Activated naive CD4-positive, alpha-beta T cell (primary cell): ENCODE measurements at places on chromosomes 4 and X.

- no peak for DNase-seq
These were observed 131.2 kb downstream of the UNC5C start for GRCh38 chr4:95417531-95417930.

GRCh38 chrX:151516538-151517187, 46.8 kb upstream of the PASD1 start:
- DNase-seq: no peak

DNA sequence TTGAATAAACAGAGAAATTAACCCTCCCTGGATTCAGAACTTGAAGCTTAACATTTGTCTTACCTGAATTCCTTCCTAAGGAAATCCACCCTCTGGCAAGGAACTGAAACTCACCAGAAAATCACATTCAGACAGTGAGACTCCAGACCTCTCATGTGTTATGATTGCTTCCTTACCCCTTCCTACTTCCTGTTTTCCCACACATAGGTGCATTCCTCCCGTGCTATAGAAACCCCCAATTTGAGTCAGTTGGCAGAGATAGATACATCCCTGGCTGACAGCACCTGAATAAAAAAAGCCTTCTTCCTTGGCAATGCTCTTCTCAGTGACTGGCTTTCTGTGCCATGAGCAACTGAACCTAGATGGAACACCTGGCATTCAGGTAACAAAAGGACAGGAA, 157.0 kb upstream of the SMIM31 start:
- no peak for DNase-seq

GRCh38 chr4:108527723-108528122, 92.7 kb upstream of the RPL34 start:
- no peak for DNase-seq

GRCh38 chr4:74316397-74316796, 8.1 kb downstream of the EPGN start:
- DNase-seq: no peak

DNA sequence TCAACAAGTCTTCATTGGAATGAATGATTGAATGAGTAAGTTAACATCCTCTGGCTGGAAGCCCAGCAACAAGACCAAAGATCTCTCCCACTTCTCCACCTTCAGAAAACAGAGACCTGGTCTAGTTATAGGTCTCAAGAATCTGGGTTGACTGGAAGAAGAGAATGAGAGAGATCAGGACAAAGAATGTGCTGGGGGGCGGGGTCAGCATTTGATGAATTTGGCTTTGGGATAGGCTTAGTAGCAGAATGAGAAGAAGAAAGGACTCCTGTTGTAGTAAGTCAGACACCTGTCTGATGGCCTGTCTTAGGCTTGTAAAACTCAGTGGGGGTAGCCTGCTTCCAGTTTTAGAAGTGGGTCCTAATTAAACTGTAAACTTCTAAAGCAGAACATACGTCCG, 51.0 kb downstream of the TRIM2 start:
- no peak for DNase-seq

- no peak for DNase-seq
These were observed 26.3 kb downstream of the FGFBP1 start for GRCh38 chr4:15912236-15912635.

DNA sequence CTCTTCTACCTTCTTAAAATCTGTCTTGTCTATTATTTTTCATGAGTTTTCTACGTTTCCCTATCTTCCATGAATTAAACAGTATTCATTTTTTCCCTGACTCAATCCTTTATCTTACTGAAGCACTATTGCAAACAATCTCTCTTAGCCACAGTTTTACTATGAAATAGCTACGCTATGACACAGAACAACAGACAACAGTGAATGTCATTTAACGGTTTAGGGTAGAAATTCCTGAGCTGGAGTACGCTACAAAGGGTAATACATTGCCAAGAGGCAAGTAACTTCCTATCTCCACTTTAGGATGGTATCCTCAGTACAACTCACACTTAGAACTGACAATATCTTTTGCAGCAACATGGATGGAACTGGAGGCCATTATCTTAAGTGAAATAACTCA, 552.6 kb downstream of the INPP4B start:
- DNase-seq: no peak

DNA sequence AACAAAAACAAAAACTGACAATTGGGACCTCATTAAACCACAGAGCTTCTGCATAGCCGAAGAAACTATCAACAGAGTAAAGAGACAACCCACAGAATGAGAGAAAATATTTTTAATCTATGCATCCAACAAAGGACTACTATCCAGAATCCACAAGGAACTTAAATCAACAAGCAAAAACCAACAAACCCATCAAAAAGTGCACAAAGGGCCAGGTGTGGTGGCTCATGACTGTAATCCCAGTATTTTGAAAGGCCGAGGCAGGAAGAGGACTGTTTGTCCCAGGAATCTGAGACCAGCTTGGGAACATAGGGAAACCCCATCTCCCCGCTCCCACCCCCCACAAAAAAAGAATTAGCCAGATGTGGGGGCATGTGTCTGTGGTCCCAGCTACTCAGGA, 10.7 kb downstream of the C4orf51 start:
- DNase-seq: no peak

DNA sequence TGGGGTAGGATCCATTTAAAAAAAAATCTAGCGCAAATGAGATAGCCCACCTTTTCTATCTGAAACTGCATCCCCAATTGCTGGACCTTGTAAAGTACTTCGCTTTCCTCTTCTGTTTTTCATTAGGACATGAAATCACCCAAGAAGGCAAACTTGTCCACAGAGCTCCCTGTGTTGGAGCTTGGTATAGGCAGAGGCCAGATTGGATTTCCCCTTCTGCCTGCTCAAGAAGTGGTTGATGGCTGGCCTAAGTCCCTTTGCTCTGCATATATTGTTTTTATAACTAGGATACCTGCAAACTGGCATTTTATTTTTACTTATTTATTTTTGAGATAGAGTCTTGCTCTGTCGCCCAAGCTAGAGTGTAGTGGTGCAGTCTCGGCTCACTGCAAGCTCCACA, 28.4 kb downstream of the RNF4 start:
- no peak for DNase-seq
